A549 treated with ZK216348 at 1 μM for 4 hours (cell line): ENCODE measurements at places on chromosomes 3 and 15. TPM values are rescaled to one million over a fixed set of nuclear protein-coding genes. Genes with fewer than 3 reads are reported as not detected.

The SAMD7 gene
- not detected in 5 replicates for total RNA-seq

The TMC3 gene
- total RNA-seq, result not detected in 5 replicates

The CFAP100 gene
- total RNA-seq, result not detected in 5 replicates

The MINDY2 gene
- total RNA-seq, result 2.1 to 7.7 TPM (median 4.9 TPM) in 5 replicates

The CHRNA7 gene
- total RNA-seq, result 2.8 to 5.2 TPM (median 3.6 TPM) in 5 replicates

The HHLA2 gene
- total RNA-seq, result 0.07 to 0.15 TPM in 2 of 5 replicates, not detected in the others

The CPN2 gene
- not detected in 5 replicates for total RNA-seq

The PLA2G4F gene
- not detected in 5 replicates for total RNA-seq

The PTPRG gene
- 1.8 to 3.2 TPM (median 2.4 TPM) in 5 replicates for total RNA-seq

The CLPX gene
- total RNA-seq, result 42.7 to 63.1 TPM (median 53.0 TPM) in 5 replicates

The RGMA gene
- 0.21 to 0.42 TPM (median 0.26 TPM) in 5 replicates for total RNA-seq

The RAB5A gene
- total RNA-seq, result 35.0 to 88.7 TPM (median 45.7 TPM) in 5 replicates

The ALDH1L1 gene
- total RNA-seq, result 0.06 to 0.27 TPM (median 0.11 TPM) in 5 replicates

The OCA2 gene
- 0.11 to 0.34 TPM (median 0.15 TPM) in 5 replicates for total RNA-seq

The GABRG3 gene
- total RNA-seq, result 0.36 to 1.4 TPM (median 0.42 TPM) in 5 replicates

The PLSCR2 gene
- total RNA-seq, result not detected in 5 replicates

The MYL3 gene
- total RNA-seq, result 0.16 TPM in 1 of 5 replicates, not detected in the others

The SNX22 gene
- 0.59 to 1.1 TPM (median 0.78 TPM) in 5 replicates for total RNA-seq

The CD86 gene
- total RNA-seq, result not detected in 5 replicates

The ITGA11 gene
- total RNA-seq, result 2.3 to 7.9 TPM (median 4.6 TPM) in 5 replicates

The SLC28A2 gene
- not detected in 5 replicates for total RNA-seq

The ABI3BP gene
- 0.98 to 1.8 TPM (median 1.6 TPM) in 5 replicates for total RNA-seq

The C3orf20 gene
- total RNA-seq, result not detected in 5 replicates

The IFT57 gene
- 34.1 to 51.3 TPM (median 40.3 TPM) in 5 replicates for total RNA-seq

The CLDN16 gene
- total RNA-seq, result 0.07 to 0.34 TPM in 2 of 5 replicates, not detected in the others

The AHSG gene
- 0.18 to 0.29 TPM in 2 of 5 replicates, not detected in the others for total RNA-seq

The AGBL1 gene
- total RNA-seq, result not detected in 5 replicates

The SLC24A5 gene
- total RNA-seq, result not detected in 5 replicates

The CD96 gene
- not detected in 5 replicates for total RNA-seq

The BDH1 gene
- 1.3 to 4.2 TPM (median 3.0 TPM) in 5 replicates for total RNA-seq

The POPDC2 gene
- total RNA-seq, result 0.13 to 0.73 TPM (median 0.37 TPM) in 4 of 5 replicates, not detected in the other

The XIRP1 gene
- 0.02 to 0.18 TPM (median 0.06 TPM) in 5 replicates for total RNA-seq

The LINGO1 gene
- total RNA-seq, result 5.3 to 12.5 TPM (median 10.7 TPM) in 5 replicates

The SLC9A9 gene
- total RNA-seq, result 0.11 to 0.39 TPM (median 0.27 TPM) in 4 of 5 replicates, not detected in the other

The FAM174B gene
- 4.8 to 8.2 TPM (median 7.0 TPM) in 5 replicates for total RNA-seq

The DPPA2 gene
- not detected in 5 replicates for total RNA-seq

The PRTG gene
- total RNA-seq, result 7.3 to 10.5 TPM (median 9.9 TPM) in 5 replicates

The NRG4 gene
- 0.21 to 1.5 TPM (median 1.2 TPM) in 5 replicates for total RNA-seq

The CLDN18 gene
- not detected in 5 replicates for total RNA-seq

The LTF gene
- not detected in 5 replicates for total RNA-seq

The IL5RA gene
- not detected in 5 replicates for total RNA-seq

The DNAH12 gene
- 0.08 to 0.21 TPM (median 0.15 TPM) in 3 of 5 replicates, not detected in the others for total RNA-seq
